ENCODE measurements at places on chromosomes 11 and 22. TPM values are rescaled to one million over a fixed set of nuclear protein-coding genes. Genes with fewer than 3 reads are reported as not detected.

DNA sequence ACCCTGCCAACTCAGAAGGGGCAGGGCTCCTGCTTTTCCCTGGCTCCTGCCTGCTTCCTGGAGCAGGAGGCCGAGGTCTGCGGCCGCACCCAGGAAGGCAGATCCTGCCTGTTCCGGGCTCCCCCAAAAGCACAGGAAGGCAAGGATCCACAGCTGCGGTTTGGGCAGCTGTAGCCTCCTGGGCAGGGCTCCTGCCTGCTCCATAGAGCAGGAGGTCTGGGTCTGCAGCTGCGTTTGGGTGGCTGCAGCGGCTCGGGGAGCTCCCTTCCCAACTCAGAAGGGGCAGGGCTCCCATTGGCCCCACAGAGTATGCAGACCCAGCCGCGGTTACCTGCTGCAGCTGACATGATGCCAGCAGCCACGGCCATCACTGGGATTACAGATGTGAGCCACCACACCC is 5.5 kb downstream of the UPK2 start:
- no peak overlapping the region for H3K27ac ChIP-seq
- no peaks in the 10 kb centered on the region for H3K36me3 ChIP-seq
- H3K4me3 ChIP-seq: no peak overlapping the region
- peaks cover 3% of the 10 kb centered on the region for H3K27me3 ChIP-seq

FAT3 gene
- not detected for polyA plus RNA-seq

- H3K27me3 ChIP-seq: peaks cover 2% of the 10 kb centered on the region
- no peak overlapping the region for H3K27ac ChIP-seq
- H3K4me1 ChIP-seq: no peaks in the 10 kb centered on the region
- peak; percentile 45 for DNase-seq
These were observed 105.1 kb downstream of the HIPK3 start for GRCh38 chr11:33362051-33362910.

DNA sequence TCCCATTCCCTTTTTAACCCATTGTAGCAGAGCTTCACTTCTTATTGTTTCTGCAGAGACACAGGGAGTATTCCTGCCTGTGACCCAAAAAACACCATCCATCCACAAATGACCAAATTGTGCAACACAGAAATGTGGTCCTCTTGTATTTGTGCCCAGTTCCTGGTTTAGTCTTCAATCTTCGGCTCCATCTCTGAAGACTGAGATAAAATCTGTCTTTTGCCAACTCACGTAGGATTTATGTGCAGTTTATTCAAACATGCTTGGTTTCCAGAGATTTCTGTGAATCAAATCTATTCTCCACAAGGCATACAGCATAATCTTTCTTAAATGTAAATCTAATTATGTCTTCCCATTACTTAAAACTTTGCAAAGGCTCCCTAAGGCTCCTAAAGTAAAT is 307.0 kb downstream of the AASDHPPT start:
- H3K4me3 ChIP-seq: no peak overlapping the region
- H3K4me1 ChIP-seq: no peaks in the 10 kb centered on the region
- H3K27ac ChIP-seq: no peak overlapping the region
- no peaks in the 10 kb centered on the region for H3K27me3 ChIP-seq
- H3K36me3 ChIP-seq: no peaks in the 10 kb centered on the region
- DNase-seq: no peak

PHOX2A gene
- not detected for polyA plus RNA-seq

DNA sequence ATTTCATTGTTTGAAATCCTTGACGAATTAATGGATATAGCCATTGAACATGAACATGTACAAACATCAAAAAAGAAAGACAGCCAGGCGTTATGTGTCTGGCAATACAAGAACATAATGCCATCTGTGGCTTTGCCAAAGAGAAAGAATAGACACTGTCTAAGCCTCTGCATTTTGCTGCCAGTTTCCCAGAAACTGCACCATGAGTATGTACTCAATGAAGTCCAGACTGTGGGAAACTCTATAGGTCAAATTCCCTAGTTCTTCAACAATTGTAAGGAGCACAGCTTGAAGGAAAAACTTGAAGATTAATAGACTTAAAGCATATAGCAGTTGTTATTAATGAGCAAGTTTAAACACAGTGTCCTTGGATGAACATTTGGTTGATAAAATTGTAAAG is 71.3 kb downstream of the BBOX1 start:
- H3K4me3 ChIP-seq: no peak overlapping the region
- no peaks in the 10 kb centered on the region for H3K36me3 ChIP-seq
- H3K27ac ChIP-seq: no peak overlapping the region
- no peaks in the 10 kb centered on the region for H3K4me1 ChIP-seq

Measured in K562 (cell line).